ENCODE measurements at places on chromosomes 16 and 17.

DNA sequence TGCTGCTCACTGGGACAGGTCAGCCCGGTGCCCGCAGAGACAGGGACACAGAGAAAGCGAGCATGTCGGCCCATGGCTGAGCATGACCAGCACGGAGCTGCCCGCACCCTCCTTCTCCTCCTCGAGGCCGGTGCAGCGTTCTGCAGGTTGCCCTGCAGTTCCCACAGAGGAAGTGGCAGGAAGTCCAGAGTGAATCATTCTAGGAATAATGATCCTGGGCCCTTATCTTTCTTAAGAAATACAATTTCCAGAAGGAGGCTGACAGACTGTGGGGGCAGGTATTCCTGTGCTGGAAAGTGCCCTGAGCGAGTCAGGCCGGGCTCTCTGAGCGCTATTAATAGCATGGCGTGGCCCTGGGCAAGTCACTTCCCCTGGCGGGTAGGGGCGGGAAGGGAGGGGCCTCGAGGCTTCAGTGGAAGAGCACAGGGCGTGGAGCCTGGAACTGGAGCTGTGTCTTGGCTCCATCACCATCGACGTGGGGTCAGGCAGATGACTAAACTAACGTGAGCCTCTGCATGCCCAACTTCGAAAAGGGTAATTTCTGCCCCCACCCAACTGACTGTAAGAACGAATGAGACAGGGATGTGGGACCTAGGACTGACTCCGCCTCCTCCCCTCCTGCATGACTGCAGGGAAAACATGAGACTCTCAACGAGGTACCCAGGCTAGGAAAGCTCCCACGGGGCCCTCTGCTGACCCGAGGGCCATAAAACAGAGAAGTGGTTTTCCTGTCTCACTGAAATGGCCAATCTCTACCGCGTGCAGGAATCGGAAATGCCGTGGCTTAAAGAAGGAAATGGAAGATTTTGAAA, 9.8 kb downstream of the TMEM204 start:
- DNase-seq: peak; percentile 24

DNA sequence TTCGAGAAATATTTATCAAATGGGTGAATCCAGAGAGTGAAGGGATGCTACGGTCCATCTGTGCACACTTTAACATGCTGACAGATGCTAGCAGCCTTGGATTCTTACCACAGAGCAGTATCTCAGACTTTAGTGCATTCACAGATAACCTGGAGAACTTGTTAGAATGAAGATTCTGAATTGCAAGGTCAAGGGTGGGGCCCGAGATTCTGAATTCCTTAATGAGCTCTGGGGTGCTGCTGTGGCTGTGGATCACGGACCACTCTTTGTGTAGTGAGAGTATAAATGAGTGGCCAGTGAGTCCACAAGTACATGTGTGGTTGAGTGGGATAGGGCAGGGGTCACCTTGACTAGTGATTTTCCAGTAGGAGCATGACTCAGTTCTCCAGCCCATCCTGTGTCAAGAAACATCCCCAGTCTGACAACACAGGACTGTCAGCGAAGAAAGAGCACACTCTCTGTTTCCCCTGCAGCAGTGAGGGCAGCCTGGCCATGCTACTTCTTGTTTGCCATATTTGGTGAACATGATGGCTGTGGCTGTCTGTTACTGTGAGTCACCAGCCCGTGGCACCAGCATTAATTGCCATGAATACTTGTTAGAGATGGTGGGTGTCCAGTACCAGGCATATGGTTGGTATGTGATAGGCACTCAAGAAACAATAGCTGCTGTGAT, 13.0 kb upstream of the SALL1 start:
- no peak for DNase-seq

DNA sequence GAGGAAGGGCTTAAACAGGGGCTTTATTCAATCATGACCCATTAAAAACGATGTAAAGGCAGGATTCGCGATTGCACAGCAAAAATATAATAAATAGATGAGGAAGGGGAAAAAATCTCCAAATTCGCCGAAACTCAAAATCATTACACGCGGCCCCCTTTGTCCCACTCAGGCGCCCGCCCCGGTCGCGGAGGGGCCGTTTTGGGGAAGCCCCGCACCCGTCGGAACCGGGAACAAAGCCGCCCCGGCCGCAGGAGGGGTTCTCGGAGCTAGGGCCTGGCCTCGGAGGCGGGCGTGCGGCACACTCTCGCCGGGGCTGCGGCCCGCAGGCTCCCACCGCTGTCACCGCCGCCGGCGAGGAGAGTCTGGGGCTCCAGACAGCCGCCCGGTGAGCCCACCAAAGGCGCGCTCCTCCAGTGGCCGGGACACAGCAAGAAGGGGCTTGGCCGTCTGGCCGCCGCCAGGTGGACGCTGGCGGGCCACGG, 521 bp downstream of the C16orf87 start:
- DNase-seq: no peak

GRCh38 chr16:89268987-89269735, 51.7 kb downstream of the ZNF778 start:
- no peak for DNase-seq

- no peak for DNase-seq
Measured at GRCh38 chr17:56158915-56159825, 5.9 kb downstream of the ANKFN1 start.
